ENCODE measurements at places on chromosomes 13 and 19.

DNA sequence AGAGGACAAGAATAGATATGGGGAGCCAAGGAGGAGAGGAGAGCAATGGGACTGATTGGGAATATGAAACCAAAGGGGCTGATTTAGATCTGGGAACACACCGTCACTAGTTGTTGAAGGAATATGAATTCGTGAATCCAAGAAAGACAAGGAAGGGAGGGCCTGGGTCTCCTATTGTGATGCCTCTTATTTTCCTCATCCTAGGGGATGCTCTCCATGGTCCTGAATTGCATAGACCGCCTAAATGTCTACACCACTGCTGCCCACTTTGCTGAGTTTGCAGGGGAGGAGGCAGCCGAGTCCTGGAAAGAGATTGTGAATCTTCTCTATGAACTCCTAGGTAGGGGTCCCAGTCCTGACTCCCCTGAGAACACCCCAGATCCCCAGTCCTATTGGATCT, 21.5 kb downstream of the RYR1 start:
- DNase-seq = no peak

GRCh38 chr19:11478167-11479089, 2.4 kb downstream of the ELAVL3 start:
- DNase-seq = no peak

GRCh38 chr13:110885966-110886869, 28.7 kb downstream of the ANKRD10 start:
- no peak for DNase-seq

DNA sequence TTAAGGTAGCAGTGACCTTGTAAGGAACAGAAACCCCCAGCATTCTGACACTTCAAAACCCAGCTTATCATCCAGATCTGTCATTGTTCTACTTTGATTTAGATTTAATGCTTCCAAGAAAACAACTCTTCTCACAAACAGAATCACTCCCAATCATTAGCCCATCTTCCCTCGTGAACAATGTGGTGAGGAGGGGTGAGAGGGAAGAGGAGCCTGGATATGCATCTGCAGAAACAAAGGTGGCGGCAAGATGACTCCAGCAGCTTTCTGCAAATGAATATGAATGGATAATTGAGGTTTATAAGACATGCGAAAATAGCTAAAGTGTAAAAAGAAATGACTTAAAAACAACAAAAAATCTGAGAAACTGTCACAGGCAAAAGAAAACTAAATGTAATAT, 859.9 kb upstream of the SLC10A2 start:
- no peak for DNase-seq

All from epithelial cell of proximal tubule (primary cell).